ENCODE measurements at places on chromosomes 4 and X.

- no peak for DNase-seq
These were observed 19.7 kb upstream of the AMELX start for GRCh38 chrX:11273544-11273943.

DNA sequence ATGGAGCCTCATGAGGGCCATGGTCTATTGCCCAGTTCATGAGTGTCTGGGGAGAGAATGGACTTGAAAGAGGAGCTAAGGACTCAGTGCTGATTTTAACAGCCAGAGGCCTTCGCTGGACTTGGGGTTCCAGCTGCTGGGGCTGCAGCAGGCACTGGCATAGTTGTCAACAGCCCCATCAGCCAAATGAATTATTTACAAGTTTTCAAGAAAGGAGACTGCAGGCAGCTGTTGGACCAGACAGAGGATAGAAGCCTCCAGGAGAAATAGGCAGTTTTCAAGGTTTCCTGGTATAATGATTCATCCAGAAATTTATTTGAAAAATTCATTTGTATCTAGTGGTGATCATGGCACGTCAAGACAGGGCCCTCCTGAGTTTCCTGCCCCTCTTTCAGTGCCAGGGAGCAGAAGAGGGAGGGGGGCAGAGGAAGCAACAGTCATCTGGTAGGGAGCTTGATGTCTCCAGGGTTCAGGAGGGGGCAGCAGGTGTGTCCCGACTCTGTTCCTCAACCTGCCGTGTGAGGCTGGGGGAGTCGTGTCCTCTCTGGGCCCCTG is 63.1 kb upstream of the GPR78 start:
- no peak for DNase-seq

GRCh38 chr4:166421556-166422156 is 548.6 kb downstream of the TLL1 start:
- no peak for DNase-seq

- no peak for DNase-seq
These were observed 47.0 kb downstream of the SOD3 start for GRCh38 chr4:24842356-24842755.

GRCh38 chr4:162874748-162875147 is 291.9 kb downstream of the NAF1 start:
- DNase-seq, result no peak

DNA sequence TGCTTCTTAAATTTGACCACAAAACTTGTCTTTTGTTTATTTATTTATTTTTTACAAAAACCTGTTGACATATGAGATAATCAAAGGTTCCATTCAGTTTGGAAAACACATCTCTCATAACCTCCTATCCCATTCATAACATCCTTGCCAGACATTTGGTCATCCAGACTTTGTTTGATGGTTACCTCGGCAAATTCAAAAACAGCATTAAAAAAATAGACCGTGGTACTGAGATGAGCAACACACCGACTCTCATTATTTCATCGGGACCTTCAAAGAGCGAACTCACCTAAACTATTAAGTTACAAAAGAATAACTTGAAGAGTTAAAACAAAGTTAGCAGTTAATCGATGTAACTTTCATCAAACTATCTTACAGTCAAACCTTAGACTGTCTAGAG is 85.8 kb upstream of the RPS6KA3 start:
- DNase-seq, result no peak

- no peak for DNase-seq
These were observed 9.3 kb downstream of the DMP1 start for GRCh38 chr4:87659247-87659931.

DNA sequence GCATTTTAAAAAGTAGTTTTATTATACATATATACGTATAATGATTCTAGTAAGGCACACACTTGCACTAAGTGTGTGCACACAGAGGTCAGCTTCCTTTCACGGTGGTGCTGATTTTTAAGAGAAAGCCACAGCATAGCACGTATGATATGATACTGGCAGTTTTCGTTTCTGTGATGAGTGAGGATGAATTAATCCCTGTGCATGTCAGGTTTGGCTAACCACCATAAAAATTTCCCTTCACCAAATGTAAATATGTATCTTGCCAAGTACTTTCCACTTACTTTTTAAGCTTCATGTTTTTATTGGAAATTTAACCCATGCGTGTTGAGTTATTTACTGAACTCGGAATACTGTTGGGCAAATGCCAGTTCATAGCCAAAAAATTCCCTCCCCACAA is 84.6 kb downstream of the SYNPO2 start:
- no peak for DNase-seq

DNA sequence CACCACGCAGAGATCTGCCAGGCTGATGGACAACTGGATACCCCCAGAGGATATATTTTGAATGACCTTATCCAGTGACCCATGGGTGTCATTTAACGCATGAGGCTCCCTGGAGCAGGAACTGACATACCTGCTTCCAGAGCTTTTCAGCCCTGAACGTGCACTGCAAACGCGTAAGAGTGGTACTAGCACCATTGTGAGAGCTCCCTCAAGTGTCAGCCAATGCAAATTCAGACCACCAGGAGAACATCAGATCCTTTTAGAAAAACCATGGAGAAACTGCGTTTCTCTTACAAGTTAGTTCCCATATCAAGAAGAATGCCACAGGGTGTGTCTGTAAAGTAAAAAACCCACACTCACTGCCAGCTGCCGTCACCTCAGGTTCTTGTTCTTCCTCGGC is 7.3 kb downstream of the TREX2 start:
- DNase-seq, result no peak
